NCI-H82 (cell line): ENCODE measurements at places on chromosomes 5 and 9.

- no peak for DNase-seq
These were observed 82.9 kb downstream of the JAKMIP2 start for GRCh38 chr5:147699496-147700088.

GRCh38 chr5:119743927-119744326 lies 114.6 kb downstream of the FAM170A start:
- peak; percentile 75 for DNase-seq

DNA sequence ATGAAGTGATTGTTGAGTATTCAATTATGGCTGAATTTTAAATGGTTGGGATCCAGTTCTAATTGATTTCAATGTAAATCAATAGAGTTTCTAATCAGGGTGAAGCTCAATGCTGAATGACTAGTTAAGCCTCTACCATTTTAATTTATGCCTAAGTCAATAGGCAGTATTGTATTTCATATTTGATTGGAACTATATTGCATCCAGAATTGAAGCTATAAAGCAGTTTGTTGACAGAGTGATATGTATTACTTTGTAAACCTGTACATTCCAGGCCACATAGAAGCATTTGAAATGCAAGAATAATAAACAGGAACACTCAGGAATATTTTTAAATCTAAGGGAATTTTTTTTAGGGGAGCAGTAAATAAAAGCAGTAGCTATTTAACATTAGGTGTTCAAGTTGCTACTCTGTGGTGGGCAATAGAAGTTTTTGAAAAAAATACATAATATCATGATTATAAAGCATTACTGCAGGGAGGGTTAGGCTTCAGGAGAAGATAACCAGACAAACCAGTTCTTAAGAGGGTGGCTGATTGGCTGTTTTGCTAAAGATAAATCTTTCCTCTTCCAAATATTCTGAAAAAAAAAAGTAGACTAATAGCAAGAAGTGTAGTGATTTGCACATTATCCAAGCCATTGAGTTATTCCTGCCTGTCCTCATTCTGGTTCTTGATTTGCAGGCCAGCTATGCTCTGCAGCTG lies 492.0 kb upstream of the MEF2C start:
- no peak for DNase-seq

DNA sequence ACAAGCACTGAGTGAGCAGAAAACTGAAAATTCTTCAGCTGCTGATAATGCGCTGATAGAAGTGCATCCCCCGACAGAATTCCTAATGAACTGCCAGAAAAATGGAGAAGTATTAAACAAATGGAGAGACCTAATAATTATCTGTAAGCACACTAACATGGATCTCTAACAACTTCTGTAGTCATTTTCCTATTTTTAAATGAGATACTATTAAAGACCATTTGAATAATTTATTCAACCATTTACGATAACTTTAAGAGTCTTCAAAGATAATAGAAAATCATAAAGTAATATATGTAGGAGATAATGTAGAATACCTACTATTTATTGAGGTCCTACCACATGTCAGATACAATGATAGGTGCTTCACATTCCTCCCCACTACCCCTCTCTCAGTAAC lies 72.9 kb downstream of the EFNA5 start:
- no peak for DNase-seq

- DNase-seq, result no peak
These were observed 115.0 kb upstream of the TLE1 start for GRCh38 chr9:81804306-81804705.

GRCh38 chr5:79691007-79691406 lies 1.4 kb downstream of the CMYA5 start:
- no peak for DNase-seq

- no peak for DNase-seq
These were observed 85.0 kb downstream of the HMHB1 start for GRCh38 chr5:143896966-143897365.

DNA sequence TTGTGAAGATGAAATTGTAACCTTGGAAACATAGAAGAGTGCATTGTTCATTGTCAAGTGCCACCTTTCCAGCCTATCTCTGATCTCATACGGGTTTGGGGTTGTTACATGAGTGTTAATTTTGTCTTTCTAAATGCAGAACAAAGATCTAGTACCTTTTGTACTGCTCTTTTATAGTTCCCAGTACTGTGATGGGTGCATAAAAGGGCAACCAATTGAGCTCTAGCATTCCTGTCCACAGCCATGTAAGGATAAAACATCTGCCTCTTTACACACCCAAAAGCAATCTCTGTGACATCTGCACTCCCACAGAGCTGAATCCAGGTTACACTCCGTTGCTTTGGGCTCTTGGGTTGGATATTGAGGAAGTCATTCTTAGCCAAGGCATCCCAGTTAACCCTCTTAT lies 255.2 kb downstream of the SGCD start:
- no peak for DNase-seq

GRCh38 chr5:17089690-17090089 lies 127.7 kb upstream of the BASP1 start:
- DNase-seq, result no peak

GRCh38 chr9:133125941-133126696 lies 5.1 kb upstream of the RALGDS start:
- no peak for DNase-seq

DNA sequence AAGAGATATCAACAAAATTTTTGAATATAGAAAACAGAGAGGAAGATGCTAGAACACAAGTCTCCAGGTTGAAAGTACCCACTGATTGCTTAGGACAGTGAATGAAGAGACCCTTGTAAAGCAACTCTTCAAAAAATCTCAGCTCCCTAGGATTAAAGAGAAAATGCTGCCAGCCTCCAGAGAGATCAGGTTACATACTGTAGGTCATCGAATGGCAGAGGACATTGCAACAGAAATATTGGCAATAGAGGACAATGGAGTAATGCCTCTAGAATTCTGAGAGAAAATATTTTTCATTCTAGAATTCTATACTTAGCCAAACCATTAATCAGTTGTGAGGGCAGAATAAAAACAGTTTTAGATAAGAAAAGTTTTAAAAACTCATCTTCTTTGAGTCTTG lies 43.1 kb upstream of the ELL2 start:
- no peak for DNase-seq

GRCh38 chr5:139845846-139846681 lies 50.5 kb downstream of the PSD2 start:
- no peak for DNase-seq

DNA sequence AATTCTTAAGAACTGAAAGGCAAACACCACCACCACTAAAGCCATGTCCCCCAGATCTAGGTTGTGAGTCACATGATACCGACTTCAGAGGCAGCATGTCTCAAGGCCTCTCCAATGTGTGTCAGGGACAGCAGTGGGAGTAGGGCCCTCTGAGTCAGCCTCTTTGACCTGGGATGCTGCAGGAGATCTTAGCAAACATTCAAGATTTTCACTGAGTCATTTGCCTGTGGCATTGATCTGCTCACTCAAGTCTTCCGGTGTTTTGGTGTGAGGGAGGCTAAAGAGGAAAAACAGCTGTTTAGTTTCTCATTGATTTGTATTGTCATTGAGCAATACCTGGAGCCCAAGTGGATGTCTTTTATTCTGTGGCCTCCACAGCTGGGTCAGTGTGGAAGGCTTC lies 36.1 kb downstream of the TMC1 start:
- DNase-seq, result no peak

DNA sequence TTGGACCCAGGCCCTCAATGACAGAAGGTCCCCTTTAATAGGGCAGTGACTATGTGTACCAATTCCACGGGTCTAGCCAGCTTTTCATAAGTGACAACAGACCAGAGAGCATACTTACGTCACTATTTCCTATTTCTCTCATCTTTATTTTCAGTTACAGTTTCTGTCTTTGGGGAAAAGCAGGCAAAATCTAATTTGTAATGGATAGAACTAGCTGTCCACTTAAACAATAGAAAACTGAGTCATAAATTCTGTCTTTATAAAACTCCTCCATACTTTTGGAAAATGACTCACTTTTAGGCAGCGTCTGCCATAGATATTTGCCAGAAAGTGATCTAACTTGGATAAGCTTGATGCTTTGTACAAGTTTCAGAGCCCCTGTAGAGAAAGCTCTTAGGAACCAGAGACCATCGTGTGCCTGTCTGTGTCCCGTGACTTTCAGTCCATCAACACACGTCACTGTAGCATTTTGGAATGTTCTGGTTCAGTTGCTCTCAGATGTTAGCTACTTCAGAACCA lies 101.9 kb downstream of the F2RL2 start:
- no peak for DNase-seq

DNA sequence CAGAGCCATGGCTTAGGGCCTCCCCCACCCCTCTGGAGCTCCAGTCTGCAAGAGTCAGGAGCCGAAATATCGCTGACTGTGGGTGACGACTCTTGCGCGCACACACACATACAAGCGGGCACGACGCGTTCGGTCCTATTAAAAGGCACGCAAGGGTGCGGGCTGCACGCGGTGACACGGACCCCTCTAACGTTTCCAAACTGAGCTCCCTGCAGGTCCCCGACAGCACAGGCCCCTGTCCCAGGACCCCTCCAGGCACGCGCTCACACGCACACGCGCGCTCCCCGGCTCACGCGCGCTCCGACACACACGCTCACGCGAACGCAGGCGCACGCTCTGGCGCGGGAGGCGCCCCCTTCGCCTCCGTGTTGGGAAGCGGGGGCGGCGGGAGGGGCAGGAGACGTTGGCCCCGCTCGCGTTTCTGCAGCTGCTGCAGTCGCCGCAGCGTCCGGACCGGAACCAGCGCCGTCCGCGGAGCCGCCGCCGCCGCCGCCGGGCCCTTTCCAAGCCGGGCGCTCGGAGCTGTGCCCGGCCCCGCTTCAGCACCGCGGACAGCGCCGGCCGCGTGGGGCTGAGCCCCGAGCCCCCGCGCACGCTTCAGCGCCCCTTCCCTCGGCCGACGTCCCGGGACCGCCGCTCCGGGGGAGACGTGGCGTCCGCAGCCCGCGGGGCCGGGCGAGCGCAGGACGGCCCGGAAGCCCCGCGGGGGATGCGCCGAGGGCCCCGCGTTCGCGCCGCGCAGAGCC lies at the start of gene GRIN1:
GRIN1 (plus strand) TSS at position 433 of the 746 bp plus-strand sequence. CDS start 333 bp downstream, outside the sequence.
- no peak for DNase-seq

DNA sequence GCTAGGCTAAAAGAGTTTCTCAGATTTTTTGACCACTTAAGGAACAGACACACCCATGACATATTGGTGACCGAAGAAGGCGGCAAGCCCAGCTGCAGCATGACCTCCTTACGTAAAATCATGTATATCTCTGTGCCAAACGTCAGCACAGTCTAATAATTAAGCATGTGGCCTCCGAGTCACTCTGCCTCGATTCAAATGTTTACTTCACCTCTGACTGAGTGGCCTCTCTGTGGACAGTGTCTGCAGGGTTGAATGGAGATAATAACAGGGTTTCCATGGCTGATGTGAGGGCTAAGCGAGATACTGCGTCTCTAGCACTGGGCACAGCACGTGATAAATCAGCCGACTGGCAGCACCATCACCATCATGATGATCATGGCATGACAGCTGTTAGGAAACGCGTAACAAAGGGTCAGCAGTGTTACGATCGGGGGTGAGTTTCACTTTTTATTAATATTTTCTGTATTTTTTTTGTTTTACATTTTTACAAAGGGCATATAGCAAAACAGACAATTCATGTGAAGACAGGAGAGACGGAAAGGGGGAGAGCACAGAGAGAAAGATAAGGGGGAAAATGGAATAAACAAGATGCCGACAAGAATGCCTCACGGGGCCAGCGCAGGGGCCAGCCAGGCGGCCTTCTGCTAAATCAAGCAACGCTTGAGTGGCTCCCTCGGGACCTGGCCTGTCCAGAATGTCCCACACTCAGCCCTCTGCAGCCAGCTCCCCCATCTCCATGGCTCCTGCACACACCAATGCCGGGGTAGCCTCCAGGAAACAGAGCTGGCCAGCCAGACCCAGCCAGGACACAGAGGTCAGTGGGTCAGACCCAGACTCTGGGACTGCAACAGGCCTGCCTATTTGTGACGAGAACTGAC lies 60.3 kb downstream of the ADAMTS2 start:
- DNase-seq, result no peak

DNA sequence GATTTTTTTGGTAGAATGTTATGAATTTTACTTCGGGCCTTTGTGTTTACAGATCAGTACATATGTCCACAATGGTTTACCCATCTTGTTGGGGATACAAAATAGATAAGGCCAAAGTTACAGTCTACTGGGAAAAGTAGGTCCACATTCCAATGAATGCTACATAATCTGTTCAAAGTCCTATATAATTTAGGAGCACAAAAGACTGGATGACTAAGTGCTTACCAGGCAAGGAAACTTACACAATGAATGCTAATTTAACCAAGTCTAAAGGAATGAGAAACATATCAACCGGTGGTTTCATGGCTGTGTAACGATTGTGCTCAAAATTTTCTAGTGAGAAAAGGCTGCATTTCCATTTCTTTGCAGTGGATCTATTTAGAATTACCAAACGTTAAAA lies 97.4 kb upstream of the TRPM3 start:
- DNase-seq, result no peak

DNA sequence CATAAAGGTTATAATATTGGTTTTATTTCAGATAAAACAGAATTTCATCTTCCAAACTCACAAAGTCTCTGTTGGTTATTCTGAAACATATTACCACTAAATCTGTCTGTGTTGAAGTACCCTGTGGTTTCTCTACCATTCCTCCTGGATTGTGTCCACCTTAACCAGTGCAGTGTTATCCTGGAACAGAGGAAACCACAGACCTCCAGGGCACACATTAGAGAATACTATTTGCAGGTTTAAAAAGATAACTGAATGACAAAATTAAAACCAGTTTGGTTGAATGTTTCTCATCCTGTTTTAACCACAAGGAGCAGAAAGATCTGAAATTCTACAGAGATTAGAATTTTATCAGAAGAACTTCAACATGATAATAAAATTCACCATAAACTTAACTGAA lies 251.8 kb downstream of the CWC27 start:
- DNase-seq, result no peak

GRCh38 chr5:90878549-90879196 lies 320.1 kb downstream of the ADGRV1 start:
- DNase-seq, result peak; percentile 23

GRCh38 chr5:126428421-126428820 lies 5.2 kb downstream of the GRAMD2B start:
- DNase-seq, result no peak

DNA sequence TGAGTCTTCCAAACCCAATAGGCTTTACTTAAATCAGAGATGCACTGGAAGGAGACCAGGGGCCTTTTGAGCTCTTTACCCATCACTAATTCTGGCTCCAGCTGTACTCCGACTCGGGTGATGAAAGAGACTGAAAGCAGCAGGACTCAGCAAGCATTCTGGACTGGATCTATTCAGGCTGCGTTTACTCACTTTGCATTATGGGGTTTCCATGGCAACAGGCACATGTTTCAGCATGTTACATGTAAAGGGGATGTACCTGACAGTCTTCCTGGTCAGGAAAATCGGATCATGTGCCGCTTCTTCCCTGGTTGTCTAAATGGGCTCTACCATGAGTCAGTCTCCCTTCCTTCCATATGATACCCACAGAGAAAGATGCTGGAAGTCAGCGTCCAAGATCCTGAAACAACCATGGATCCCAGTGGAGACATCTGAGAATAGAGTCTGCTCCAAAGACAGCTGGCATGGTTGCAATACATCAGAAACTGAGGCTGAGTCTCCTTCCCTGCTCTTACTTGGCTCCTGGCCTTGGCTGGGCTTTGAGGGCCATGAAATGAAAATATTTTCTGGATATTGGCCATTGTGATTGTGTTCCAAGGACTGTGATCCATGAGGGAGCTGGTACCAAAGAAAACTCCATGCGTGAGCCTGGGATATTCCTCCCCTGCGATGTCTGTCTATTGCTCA lies 102.5 kb upstream of the TNC start:
- no peak for DNase-seq

- peak; percentile 89 for DNase-seq
These were observed 11.0 kb upstream of the EXOSC2 start for GRCh38 chr9:130682421-130683121.
